NCI-H1105 treated with DMSO at 0.1 percent for 48 hours (cell line): ENCODE measurements at places on chromosomes 3 and 15.

GRCh38 chr3:196406811-196407470, 25.3 kb downstream of the UBXN7 start:
- no peak for DNase-seq

GRCh38 chr3:196735751-196736150, 3.9 kb upstream of the PAK2 start:
- DNase-seq = no peak

DNA sequence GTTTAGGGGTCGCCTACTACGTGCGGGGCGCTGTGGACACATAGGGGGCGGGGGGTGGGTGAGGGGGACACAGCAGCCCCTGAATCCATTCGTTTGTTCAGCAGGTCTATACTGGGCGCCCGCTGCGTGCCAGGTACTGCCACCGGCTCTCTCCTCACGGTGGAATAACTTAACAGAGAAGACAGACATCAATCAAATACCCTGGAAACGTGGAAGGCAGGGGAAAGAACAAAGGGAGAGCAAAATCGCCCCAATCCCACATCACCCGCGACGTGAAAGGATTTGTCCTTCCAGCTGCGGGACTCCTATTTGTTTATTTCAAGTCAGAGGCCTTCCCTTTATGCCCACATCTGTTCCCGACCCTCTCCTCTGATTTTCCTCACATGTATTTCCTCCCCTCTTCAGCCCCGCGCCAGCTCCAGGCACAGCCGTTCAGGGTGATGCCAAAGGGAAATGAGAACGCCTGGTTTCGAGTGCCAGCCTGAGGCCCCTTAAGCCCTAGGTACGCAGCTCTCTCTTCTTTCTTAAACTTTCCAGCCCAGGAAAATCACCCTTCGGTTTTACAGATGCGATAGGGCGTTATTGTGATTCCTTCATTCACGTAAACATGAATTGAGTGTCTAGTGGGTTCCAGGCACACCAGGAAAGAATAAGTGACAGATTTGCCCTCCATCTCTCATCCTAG, 726 bp upstream of the PROK2 start:
- DNase-seq = no peak

GRCh38 chr3:136192831-136193230, 3.3 kb downstream of the MSL2 start:
- DNase-seq = peak; percentile 38

DNA sequence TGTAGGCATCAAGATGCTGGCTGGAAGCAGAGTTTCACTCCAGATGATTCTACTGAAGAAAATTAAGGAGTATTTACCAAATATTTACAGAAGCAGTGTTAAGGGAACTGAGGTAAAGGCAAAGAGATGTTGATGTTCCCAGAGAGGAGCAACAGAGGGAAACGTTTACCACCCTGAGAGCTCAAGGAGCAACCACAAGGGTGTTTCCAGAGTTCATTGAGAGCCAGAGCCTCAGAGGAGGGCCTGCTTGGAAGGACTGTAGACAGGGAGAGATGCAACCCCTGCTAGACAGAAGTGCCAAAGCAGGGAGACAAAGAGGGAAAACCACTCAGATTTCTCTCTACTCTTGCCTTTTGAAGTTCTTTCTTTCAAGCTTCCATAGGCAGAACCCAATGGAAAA, 474.5 kb downstream of the RBMS3 start:
- DNase-seq = no peak

DNA sequence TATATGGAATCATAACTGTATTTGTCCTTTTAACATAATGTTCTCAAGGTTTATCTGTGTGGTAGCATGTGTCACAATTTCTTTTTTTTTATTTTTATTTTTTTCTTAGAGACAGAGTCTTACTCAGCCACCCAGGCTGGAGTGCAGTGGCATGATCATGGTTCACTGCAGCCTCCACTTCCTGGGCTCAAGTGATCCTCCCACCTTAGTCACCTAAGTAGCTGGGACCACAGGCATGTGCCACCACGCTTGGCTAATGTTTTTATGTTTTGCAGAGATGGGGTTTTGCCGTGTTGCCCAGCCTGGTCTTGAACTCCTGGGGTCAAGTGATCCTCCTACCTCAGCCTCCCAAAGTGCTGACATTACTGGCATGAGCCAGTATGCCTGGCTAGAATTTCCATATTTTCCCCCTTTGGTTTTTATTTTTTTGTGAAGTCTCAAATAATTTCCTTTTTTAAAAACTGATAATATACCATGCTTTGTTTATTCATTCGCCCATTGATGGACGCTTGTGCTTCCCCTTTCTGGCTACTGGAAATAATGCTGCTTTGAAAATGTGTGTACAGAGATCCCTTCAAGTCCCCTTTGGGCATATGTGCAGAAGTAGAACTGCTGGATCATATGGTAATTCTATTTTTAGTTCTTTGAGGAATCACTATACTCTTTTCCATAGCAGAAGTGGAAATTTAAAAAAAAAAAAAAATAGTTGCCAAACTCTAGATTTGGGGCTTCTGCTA, 28.4 kb downstream of the TMEM40 start:
- DNase-seq = no peak

- no peak for DNase-seq
Observed at GRCh38 chr3:127182848-127183714, 9.8 kb upstream of the PRR23E start.

DNA sequence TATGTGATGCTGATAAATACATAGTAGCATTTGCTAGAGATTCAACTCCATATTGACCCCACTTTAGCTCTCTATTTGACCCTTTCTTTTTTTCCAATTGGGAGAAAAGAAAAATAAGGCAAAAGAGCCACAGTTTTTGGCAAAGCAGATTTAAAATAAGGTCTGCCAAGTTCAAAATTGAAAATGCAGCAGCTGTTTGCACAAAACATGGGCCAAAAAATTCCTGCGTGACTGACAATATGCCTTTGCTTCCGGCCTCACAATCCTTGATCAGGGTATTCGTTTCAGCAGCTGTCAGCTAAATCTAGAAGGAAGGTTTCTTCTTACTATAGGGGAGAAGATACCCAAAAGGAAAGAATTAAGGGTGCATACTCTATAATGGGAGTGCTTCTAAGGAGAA, 563.5 kb upstream of the CCDC54 start:
- DNase-seq = no peak

DNA sequence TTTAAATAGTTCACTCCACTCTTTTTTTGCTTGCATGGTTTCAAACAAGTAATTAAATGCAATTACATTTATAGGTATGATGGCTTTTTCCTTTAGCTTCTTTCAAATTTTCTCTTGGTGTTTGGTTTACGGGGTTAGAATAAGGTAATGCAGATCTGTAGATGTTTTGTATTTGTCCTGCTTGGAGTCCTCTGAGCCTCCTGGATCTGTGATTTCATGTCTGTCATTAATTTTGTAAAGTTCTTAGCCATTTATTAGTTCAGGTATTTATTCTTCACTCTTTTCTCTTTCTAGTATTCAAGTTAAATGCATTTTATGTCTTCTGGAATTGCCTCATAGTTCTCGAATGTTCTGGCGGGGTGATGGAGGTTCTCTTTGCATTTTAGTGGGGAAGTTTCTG, 1.4 kb upstream of the MRPS25 start:
- no peak for DNase-seq

GRCh38 chr3:15361494-15362214, 29.3 kb upstream of the SH3BP5 start:
- no peak for DNase-seq

DNA sequence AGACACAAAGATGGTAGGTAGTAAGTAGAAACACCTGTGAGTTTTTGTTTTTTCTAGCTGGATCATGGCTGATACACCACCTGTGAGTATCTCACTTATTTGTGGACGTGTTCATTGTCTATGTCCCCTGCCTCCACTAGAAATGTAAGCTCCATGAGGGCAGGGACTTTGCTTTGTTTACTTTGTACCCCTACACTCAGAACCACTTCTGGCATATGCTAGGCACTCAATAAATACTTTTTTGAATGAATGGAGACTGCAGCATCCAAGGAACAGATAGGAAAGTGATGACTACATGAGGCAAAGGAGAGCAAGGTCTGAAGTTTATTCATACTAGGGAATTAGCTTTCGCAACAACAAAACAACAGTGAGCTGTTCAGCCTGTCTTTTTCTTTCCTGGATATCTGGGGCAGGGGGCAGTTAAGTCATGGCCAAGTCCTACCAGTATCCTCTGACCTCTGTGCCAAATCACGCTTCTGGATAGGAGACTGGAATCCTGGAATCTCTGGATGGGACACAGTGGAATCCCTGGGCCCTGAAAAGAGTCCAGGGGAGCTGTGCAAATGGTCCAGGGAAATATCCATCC, 11.6 kb upstream of the EPB42 start:
- DNase-seq = no peak
